ENCODE measurements at places on chromosomes 12 and 14.

- DNase-seq, result peak; percentile 77
Observed at GRCh38 chr12:121858662-121859572, at the start of gene HPD. HPD (minus strand) TSS chr12:121858859; CDS start chr12:121858823, 36 bp downstream.

GRCh38 chr12:42190376-42190775, 45.7 kb upstream of the GXYLT1 start:
- DNase-seq, result no peak

- no peak for DNase-seq
Observed at GRCh38 chr12:40399656-40400055, 174.9 kb downstream of the LRRK2 start.

DNA sequence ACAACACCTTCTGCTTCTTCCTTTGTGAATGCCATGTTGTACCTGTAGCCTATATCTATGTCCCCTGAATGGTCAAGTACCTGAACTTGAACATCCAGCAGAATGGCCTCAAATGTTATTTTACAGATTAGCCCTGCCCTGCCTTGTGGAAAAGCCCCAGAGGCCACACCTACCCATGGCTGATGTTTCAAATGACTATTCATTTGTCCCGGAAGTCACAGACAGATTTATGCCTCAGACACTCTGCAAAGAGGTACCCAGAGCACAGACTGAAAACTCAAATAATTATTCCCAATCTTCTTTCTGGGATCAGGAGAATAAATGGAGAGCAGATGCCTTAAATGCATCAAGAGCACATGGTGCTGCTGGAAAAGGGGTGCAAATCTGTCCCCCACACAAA, 13.0 kb upstream of the DPF3 start:
- no peak for DNase-seq

DNA sequence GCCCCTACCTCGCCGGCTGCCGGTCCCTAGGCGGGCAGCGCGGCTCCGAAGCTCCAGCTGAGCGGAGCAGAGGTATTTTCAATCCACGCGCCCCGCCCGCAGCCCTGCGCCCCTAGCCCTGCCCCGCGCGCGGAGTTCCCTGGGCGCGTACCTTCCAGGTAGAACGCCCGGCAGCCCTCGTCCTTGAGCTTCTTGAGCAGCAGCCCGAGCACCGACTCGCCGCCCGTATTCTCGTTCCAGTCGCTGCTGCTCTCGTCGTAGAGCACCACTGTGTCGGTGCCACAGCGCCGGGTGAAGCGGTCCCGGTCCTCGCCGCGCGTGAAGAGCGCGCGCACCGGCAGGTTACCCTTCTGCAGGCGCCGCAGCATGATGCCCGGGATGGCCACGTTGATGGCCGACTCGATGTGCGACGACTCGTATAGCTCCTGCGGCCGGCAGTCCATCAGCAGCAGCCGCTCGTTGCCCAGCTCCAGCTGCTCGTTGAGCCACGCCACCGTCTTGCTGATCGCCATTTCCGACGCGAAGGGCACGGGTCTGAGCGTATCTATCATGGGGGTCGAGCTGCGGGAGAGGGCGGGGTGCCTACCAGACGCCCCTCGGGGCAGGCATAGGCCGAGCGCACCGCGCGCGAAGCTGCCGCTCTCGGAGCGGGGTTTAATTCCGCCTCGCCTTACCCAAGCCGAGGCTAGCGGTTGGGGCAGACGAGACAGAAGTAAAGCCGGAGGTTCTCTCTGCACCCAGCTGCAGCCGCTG, 636 bp downstream of the DUSP6 start:
- DNase-seq, result peak; percentile 34

- no peak for DNase-seq
Observed at GRCh38 chr12:4261655-4262054, 11.9 kb upstream of the CCND2 start.

GRCh38 chr12:132413931-132414588, 75.9 kb upstream of the FBRSL1 start:
- DNase-seq, result no peak

DNA sequence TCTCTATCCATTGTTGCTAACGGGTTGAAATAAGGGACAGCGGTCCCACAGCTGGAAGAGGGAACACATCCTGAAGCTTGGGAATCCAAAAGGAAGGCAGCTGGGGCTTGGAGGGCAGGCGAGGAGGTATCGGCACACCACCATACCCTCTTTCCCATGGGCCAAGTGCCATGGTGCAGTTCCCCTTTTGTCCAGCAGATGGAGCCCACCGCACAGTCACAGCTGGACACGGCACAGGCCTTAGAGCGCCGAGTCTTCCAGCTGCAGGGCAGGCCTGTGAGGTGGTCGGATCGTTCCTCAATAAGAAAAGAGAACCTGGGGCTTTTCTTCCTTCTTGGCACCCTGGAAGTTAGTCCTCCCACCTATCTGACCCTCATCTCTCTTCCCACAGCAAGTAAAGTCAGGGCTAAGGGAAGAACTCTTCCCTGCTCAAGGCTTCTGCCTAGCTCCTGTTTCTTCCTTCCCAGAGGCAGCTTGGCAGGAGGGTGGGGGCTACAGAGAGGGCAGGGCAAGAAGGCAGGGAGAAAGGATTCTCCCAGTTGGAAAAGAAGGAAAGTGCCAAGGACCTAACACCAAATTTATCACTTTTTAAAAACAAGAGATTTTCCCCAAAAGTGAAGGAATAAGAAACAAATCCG, 8.6 kb downstream of the PPP1R1A start:
- DNase-seq, result peak; percentile 68

- DNase-seq, result peak; percentile 20
Observed at GRCh38 chr14:49893309-49894213, 679 bp downstream of the ARF6 start.

DNA sequence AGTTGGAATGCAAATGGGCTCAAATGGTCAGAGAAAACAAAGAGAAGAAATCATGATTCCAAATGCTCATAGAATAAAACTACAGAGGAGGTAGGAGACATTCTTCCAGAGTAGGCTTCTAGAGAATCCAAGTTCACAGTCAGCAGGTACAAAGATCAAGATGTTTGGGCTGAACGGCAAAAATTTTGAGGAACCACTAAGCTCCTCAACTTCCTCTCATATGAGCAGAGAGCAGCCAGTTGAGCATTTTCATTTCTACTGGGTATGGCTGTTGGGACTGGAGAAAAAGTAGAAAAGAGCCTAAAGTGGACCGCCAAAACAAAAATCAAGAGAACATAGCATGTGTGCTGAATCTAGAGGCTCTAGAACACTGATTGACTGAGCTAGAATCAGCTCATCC, 73.8 kb upstream of the ARID2 start:
- DNase-seq, result no peak

- no peak for DNase-seq
Observed at GRCh38 chr12:14126692-14127091, 145.3 kb upstream of the GRIN2B start.

DNA sequence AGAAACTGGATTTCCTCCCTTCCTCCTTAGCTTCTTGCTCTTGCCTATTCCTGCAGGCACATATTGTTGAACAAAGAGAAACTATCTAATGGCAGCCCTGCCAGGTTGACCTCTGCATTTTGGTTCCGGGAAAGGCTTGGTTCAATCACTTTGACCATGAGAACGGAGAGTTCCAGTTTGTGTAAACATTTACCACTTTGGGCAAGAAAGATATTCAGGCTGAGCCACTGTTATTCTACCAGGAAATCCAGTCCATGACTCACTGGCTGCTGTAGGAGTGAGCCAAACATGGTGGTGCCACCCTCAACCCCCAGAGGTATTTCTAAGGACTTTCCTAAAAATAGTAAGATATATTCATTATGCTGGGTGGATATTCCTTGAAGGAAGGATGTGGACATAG, 242.2 kb upstream of the OR4E1 start:
- DNase-seq, result peak; percentile 3

DNA sequence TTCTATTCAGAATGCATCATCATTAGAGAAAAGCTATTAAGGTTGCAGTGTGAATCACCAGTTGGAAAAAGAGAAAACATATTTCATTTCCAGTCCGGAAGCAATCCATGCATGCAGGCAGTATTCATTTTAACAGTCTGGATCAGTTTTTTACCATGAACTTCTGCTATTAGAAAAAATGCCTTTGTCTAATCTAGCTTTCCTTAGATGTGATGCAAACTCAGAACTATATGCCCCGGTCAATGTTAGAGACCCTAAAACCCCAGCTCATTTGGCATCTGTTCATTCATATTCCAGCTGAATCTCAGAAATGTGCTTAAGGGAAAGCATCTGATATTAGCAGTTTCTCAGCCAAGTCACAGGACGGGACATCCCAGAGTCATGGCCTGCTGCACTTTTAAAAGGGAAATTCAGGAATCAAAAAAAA, 8.5 kb downstream of the IRAK3 start:
- peak; percentile 49 for DNase-seq

DNA sequence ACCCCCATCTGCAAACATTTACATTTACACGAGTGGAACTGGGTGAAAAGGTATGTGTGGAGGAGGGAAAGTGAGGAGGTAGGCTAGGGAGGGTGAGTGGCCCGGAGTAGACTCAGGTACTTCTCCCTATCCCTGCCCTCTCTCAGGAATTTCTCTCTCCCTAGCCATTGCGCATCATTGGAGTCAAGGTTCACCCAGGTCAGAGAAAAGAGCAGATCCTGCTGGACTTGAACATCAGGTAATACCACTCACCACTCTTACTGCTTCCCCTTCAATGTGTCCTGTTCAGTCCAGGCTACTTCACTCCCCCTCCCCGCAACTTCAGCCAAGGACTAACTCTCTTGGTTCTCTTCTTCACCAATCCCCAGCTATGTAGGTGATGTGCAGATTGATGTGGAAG, 2.8 kb downstream of the ESYT1 start:
- DNase-seq, result no peak

GRCh38 chr14:60622917-60623257, 26.4 kb downstream of the SIX1 start:
- peak; percentile 41 for DNase-seq

Data from fibroblast of skin of back (primary cell).